Thoracic aorta (tissue), 2 donors: ENCODE measurements at places on chromosomes 5 and 9.

GRCh38 chr5:68002836-68003235 lies 212.7 kb upstream of the PIK3R1 start:
- DNase-seq: no peak

DNA sequence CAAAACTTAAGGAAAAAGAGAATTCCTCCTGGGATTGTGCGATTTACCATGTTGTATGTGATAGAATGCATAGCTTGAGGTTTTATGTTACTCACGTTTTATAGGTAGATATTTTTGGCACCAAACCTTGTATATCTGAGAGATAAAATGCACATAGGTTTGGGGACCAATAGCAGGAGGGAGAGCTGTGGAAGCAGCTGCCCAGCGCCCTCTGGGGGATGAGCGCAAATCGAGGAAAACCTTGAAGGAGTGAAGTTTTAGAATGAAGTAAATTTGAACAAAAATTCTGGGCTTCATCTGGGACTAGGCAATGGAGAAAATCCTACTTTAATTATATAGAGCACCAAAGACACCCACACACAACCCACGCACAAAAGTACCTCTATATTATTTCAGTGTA lies 197.0 kb downstream of the ADCY2 start:
- DNase-seq: no peak

GRCh38 chr5:128491291-128491690 lies 46.8 kb downstream of the FBN2 start:
- DNase-seq: no peak

- no peak for DNase-seq
These were observed 616.3 kb upstream of the KLF4 start for GRCh38 chr9:108105885-108106284.

GRCh38 chr9:125375820-125376219 lies 114.2 kb downstream of the GAPVD1 start:
- no peak for DNase-seq

DNA sequence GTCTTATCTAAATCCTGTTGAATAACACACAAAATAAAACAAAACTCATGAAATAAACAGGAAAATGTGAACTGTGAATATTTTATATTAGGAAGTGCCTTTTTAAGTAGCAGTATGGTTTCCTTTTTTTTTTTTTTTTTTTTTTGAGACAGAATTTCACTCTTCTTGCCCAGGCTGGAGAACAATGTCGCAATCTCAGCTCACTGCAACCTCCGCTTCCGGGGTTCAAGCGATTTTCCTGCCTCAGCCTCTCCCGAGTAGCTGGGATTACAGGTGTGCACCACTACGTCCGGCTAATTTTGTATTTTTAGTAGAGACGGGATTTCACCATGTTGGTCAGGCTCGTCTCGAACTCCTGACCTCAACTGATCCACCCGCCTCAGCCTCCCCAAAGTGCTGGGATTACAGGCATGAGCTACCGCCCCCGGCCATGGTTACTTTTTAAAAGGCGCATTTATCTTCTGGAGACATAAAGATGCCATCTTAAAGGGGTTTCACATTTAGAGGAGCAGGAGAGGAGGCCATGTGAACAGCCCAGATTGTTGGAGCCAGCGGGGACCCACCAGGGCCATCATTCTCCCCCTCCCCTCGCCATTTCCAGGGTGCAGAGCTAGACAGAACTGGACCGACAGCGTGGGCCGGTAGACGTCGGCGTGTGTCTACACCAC lies 64.1 kb downstream of the ROR2 start:
- DNase-seq: no peak

- DNase-seq: no peak
These were observed 10.4 kb downstream of the KIF12 start for GRCh38 chr9:114088571-114089170.

GRCh38 chr5:14821100-14821845 lies 50.3 kb downstream of the ANKH start:
- DNase-seq: no peak

GRCh38 chr9:109894921-109895758 lies 115.1 kb downstream of the PALM2AKAP2 start:
- DNase-seq: peak; percentile 25

GRCh38 chr5:179421144-179421901 lies 76.1 kb upstream of the ADAMTS2 start:
- DNase-seq: no peak

GRCh38 chr9:108783731-108784495 lies 71.9 kb downstream of the ACTL7B start:
- no peak for DNase-seq
